ENCODE measurements at places on chromosomes 6 and 20. TPM values are rescaled to one million over a fixed set of nuclear protein-coding genes. Genes with fewer than 3 reads are reported as not detected.

Gene KCNK5
- polyA plus RNA-seq = not detected

Gene SMIM29
- 89.1 TPM for polyA plus RNA-seq

Gene SLC35B3
- 15.6 TPM for polyA plus RNA-seq

Gene OOEP
- 0.29 TPM for polyA plus RNA-seq

Gene MBOAT1
- 0.76 TPM for polyA plus RNA-seq

Gene TRIM31
- polyA plus RNA-seq = not detected

Gene PRL
- polyA plus RNA-seq = not detected

Measured in immature natural killer cell (primary cell).